Mesenchymal stem cell (in vitro differentiated cells and primary cell): ENCODE measurements at places on chromosomes 4 and X.

DNA sequence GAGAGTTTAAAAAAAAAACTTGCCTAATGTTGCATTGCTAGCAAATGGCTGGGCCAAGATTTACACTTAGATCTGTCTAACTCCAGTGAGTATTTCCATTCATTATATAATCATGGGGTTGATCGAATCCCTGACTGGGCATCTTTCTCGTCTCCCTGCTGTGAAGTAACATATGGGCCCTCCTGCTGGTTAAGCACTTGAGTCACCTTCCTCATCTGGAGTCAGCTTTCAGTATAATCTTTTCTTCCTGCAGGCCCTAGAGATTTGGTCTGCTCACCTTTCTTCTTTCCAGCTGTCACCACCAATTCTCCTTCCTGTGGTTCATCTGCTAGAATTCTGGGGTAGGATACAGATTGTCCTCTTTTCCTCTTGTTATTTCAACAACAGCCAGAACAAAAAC, 41.6 kb downstream of the TIGD2 start:
- DNase-seq = no peak

GRCh38 chr4:95505151-95505550, 43.6 kb downstream of the UNC5C start:
- peak; percentile 59 for DNase-seq

- no peak for DNase-seq
Measured at GRCh38 chr4:169195032-169195431, 75.7 kb downstream of the SH3RF1 start.

DNA sequence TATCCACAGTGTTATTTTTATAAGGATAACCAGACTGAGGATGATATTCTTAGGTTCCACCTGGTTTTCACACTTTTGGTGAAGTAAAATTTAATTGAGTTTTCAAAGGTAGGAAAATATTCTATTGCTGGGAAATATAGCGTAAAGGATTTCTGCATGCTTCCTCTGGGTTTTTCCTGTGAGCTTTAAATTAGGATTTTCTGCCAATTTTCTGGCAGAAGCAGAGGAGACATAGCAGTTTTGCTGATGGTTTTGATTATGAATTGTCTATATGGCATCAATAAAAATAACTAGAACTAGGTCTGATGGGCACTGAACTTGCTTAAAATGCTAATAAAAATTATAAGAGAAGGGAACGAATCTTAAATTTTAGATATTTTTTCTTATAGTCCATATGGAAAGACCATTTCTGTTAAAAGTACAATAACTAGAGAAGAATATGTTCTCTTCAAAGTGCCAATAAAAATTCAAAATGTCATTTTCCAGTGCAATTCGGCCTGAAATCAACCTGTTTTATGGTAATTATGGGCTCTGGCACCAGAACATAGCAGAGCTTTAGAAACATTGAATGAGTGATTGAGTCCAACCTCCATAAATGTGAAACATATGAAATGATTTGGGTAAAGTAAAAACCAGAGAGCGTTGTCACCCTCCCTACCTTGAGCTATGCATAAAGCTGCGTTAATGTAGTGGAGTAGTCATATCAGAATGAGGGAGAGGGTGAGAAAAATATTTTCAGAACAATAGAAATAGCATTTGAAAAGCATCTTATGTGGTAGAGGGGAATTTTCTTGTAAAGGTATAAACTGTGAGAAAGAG, 279.7 kb downstream of the SPRY1 start:
- no peak for DNase-seq

DNA sequence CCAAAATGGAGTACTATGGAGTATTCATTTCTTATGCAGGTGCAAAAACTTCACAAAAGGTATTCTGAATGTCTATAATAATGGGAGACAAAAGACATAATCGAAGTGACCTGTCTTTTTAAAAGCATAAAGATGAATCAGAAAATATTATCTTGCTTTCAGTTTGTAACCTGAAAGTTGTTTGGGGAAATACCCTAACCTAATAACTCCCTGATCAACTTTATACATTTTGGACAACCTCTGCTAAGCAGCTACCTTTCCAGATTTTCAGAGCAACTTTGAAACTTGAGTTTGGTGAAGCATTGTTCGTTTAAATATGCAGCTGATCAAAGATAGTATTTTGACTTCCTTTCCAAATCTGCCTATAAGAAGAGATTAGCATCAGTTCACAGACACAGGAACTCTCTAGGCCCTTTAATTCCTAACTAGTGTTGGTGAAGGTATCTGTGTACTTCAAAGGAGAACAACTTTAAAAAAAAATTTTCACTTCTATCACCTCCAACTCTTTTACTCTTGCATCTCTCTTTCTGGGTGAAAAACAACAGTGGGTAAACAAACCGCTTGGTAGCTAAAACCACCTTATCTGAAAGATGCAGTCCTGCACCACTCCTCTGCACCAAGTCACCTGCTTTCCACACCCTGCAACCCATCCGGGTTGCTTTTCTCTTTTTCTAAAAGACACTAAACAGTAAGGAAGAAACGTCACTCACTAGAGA, 26.5 kb downstream of the CD40LG start:
- DNase-seq = no peak

- no peak for DNase-seq
Measured at GRCh38 chrX:4263030-4263803, 549.8 kb upstream of the PRKX start.

- no peak for DNase-seq
Measured at GRCh38 chrX:48468247-48468671, 1.8 kb downstream of the SLC38A5 start.

DNA sequence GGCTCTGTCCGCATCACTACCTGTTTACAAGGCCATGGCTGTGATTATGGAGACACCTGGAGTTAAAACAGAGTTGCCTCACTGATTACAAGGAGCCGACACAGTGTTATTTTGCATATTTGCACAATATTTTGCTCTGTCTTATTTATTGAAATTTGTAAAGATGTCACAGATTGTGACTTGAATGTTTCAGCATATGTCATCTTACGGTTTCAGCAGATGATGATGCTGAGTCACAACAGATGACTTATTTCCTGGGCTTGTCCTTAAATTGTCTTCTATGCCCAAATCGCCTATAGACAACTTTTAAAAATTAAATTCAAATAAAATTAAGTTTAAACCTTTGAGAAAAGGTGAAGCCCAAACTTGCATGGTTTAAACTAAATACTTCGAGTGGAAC, 87.1 kb upstream of the INPP4B start:
- DNase-seq = no peak

DNA sequence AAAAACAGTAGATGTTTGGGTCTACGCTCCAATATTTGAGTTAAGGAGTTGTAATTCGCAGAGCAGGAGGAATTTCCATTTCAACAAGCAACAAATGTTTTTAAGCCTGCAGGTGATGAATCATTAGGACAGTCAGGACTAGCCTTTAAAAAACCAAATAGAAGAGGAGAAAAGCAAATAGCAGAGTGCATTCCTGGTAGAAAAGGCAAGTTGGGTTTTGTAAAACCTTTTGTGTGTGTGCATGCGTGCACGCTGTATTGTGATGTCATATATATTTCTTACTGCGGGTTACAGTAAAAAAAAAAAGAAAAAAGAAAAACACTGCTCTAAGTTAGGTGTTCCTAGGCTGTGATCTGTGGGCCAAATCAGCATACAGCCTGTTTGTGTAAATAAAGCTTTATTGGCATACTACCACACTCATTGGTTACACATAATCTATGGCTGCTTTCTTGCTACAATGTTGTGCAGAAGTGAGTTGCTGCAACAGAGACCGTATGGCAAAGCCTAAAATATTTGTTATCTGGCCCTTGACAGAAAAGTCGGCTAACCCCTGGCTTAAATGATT, 135.6 kb downstream of the MID1 start:
- DNase-seq = no peak

DNA sequence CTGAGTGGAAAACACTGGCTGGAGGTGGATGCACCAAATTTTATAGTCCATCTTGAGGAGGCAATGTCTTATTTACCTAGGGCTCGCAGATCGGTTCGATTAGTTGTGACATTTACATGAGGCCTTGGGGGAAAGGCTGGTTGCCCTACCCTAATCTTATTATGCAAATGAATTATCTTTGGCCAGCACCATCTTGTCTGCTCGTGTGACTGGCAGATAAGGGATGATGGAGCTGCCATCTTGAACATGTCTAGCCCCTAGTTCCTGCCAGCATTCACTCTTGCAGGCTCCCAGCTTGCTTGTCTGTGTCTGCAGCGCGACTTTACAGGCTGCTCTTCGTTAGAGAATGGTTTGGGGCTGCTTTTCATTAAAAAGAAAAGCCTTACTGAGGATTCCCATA, 61.9 kb downstream of the SEC24B start:
- no peak for DNase-seq

- DNase-seq = no peak
Measured at GRCh38 chrX:68844581-68844980, 15.8 kb downstream of the EFNB1 start.

- DNase-seq = peak; percentile 45
Measured at GRCh38 chr4:128635955-128636560, 173.4 kb upstream of the JADE1 start.

DNA sequence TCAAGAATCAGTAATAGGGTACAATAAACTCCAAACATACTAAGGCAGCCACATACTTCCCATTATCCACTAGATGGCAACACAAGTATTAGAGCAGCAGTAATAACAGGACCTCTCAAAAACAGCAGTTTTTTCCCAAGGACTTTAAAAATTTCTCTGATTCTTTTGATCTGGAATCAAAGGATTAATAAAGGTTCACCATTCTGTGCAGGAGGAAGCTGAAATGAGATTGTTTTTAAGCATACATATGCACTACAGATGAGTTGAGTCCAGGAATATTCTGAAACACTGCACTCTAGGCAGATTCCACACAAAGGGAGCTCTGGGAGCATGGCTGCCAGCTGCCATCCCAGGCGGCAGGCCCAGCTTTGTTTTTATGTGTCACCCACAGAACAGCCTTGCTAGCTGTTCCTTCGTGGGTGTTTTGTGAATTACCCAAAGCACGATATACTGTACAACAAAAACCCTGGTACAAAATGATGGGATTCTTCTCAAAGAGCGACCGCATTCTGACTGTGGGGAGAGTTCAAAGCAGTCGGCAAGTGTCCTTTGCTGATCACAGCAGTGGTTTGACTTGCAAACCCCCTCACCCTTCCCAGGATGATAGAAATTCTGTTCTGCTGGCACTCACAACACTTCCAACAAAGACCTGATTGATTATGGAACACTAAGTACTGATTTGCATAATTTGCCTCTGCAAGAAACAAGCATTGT, 61.0 kb downstream of the STX18 start:
- peak; percentile 37 for DNase-seq

- DNase-seq = peak; percentile 38
Measured at GRCh38 chrX:38798956-38799355, 2.3 kb upstream of the MID1IP1 start.

- peak; percentile 92 for DNase-seq
Measured at GRCh38 chr4:143336781-143337599, at the start of gene GAB1. Gene GAB1 (plus strand): TSS chr4:143336876. CDS start chr4:143337189, 313 bp downstream.

DNA sequence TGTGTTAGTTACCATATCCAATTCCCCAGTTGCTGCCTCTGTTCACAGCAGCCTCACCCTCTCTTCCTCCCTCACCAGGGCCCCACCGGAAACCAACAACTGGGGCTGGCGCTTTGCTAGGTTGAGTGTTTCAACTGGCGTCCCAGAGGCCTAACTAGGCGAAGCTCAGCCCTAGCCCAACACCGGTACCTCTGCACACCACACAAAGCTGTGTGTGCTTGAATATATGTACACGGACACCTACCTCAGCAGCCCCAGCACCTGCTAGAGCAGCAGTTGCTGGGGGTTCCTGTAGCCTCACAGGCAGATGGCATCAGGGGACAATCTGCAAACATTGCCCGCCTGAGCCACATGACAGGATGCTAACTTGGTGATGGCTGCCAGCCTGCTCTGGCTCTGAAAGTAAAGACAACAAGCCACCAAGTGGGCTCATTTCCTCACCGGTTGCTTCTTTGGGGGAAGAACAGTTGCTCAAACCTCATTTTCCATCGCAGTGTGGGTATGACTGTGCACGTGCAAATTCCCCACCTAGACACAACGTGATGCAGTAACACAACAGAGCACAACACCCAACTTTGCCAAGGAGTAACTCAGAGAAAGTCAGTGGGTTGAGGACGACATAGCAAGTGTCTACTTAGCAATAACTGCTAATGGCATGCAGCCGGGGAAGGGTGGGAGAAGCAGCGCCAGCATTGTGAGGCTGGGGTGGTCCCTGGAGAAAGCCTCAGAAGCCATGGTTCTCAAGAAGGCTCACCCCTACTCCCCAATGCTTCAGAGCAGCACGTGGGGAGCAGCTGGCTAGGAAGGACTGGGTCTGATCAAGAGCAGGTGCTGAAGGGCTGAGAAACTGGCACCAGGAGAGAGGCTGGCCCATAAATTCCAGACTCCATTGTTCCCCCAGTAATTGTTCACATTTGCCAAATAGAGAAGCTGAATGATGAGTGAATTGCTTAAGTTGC, 139.5 kb downstream of the SH3KBP1 start:
- no peak for DNase-seq

DNA sequence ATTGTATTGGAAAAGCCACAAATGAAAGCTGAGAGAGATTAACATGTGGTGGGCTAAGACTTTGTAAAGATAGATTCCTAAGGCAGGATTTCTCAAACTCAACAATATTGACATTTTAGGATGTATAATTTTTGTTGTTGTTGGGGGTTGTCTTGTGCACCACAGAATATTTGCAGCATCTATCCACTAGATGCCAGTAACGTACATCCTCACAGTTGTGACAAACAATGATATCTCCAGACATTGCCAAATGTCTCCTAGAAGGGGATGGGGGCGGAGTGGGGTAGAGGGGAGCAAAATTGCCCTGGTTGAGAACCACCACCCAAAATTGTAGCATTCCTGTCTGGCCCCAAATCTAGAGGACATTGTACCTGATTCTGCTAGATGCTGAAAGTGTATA, 14.7 kb upstream of the CBR4 start:
- peak; percentile 49 for DNase-seq

DNA sequence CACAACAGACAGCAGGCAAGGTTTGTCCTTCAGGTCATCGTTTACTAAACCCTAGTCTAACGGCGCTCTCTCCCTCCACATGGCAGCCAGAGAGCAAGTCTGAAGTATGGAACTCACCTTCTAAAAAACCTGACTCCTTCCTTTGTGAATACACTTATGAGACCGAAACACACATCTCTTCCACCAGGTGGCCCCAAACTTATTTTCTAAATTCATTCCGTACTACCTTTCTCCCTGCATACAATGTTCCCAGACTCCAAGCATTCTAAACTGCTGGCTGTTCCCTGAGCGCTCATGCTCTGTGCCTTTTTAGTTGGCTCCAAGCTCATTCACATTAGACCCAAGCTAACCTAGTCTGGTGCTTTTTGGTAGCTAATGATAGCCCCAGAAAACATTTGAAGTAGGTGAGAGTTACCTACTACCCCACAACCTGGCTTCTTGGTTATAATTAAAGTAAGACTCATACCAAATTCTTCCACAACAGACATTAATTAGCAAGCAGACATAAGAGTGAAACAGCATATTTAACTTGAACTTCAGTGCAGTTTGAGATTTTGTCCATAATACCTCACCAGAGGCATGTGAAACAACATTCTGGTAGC, 67.6 kb upstream of the DCLK2 start:
- peak; percentile 68 for DNase-seq

- DNase-seq = no peak
Measured at GRCh38 chr4:78214078-78214477, 157.0 kb downstream of the FRAS1 start.

GRCh38 chrX:40177942-40178715, 80.4 kb upstream of the BCOR start:
- no peak for DNase-seq

GRCh38 chr4:10806953-10807645, 122.5 kb upstream of the CLNK start:
- DNase-seq = no peak
